ENCODE measurements at places on chromosomes 2 and 18.

- no peak for DNase-seq
Observed at GRCh38 chr2:80469428-80469827, 164.9 kb upstream of the LRRTM1 start.

DNA sequence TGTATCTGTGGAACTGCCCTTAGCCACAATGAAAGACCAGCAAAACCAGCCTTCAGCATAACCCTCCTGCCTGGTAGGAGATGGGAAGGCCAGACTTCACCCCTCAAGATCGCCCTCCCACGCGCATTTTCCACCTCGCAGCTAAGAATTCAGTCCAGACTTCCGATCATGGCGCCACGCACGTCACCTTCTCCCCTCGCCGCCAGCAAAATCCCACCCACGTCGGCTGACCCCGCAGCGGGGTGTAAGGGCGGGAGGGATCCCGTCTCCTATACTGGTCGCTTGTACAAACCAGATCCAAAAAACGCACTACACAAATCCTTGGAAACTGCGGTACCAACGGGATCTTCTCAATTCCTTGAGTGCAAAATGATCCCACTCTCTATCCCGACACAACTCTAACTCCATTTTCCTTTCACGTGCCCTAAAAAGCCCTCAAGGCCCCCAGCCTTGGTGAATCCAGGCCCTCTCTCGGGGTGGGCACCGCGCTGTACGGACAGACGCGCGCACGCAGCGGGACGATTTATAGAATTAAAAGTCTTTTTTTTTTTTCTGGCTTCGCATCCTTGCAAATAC lies 1.0 kb upstream of the BMPR2 start:
- peak; percentile 77 for DNase-seq

- DNase-seq: no peak
Observed at GRCh38 chr2:206408323-206409320, 34.7 kb upstream of the ADAM23 start.

DNA sequence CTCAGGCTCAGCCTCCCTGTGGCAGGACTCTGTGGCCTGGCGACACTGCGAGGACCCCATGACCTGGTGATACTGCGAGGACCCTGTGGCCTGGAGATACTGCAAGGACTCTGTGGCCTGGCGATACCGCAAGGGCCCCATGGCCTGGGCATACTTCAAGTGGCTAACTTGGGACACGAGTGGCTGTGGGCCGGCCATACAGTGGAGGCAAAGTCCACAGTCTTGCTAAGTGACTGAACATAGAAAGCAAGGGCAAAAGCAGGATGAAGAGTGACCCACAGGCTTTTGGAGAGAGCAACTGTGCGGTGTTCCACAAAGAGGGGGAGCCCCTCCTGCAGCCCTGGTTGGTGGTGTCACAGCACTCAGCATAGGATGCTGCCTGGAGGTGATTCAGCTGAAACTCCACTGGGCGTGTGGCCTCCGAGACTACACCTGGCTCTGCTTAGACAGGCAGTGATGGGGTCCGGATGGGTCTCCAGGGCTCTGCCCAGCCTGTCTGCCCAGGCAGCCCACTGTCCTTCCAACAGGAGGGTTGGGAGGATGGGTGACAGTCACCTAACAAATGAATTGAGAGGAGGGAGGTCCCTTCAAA lies 691.0 kb upstream of the HS6ST1 start:
- DNase-seq: no peak
